ENCODE measurements at places on chromosomes 5 and 9. TPM values are rescaled to one million over a fixed set of nuclear protein-coding genes. Genes with fewer than 3 reads are reported as not detected.

- no peak overlapping the region for H3K4me3 ChIP-seq
- no peaks in the 10 kb centered on the region for H3K4me1 ChIP-seq
- DNase-seq = no peak
- no peaks in the 10 kb centered on the region for H3K27me3 ChIP-seq
- no peaks in the 10 kb centered on the region for H3K36me3 ChIP-seq
These were observed 203.7 kb upstream of the RORB start for GRCh38 chr9:74293479-74293878.

DNA sequence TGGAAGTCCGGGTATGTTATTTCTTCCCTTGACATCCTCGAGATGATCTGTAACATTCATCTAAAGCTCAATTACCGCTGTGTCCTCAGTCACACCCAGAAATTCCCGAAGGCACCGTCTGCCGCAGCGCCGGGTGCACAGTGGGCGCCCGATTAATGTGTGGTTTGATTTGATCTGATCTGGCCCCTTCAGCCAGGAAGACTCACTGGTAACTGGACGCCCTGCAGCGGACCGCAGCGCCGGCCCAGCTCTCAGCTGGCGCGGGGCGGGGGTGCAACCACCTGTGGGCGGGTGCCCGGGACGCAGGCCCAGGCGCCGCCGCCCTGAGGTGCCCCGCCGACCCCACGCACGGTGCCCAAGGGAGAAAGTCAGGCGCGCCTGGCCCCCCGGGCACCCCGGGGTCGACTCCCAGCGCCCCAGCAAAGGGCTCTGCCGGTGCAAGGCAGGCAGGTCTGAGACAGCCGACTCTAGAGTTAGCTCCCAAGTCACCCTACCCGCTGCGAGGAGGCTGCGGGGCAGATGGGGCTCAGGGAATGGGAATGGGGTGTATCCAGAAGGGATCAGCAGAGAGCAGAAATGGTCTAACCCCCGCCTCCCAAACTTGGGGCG, 1.7 kb downstream of the EPB41L4B start:
- H3K27me3 ChIP-seq = peaks cover 59% of the 10 kb centered on the region
- peaks cover 2% of the 10 kb centered on the region for H3K36me3 ChIP-seq
- H3K27ac ChIP-seq = no peak overlapping the region
- peak overlapping the region; percentile 80 for H3K4me3 ChIP-seq

DNA sequence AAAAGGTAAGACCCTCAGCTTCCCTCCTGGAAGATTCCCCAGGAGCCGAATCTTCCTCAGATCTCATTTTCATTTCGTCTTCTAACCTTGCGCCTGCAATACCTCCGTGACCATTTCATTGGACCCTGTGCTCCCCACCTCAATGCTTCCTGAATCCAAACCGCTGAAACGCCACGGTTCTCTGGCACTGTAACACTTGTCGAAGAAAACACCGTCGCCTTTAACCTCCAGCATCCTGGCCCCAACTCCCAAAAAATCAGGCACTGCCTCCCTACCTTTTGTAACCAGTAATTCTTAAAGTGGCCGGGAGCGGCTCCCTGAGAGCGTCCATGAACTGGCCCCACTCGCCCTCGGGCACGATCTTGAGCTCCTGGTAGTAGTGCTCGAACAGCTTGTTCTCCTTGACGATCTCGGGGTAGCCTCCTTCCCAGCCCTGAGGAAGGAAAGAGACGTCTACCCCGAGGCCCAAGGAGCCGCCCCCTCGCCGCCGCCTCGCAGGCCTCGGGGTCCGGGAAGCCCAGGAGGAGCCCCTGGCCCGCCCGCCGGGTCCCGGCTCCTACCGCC, 438 bp downstream of the NSUN2 start:
- no peak for DNase-seq
- peak overlapping the region; percentile 95 for H3K4me3 ChIP-seq
- peaks cover 22% of the 10 kb centered on the region for H3K4me1 ChIP-seq

DNA sequence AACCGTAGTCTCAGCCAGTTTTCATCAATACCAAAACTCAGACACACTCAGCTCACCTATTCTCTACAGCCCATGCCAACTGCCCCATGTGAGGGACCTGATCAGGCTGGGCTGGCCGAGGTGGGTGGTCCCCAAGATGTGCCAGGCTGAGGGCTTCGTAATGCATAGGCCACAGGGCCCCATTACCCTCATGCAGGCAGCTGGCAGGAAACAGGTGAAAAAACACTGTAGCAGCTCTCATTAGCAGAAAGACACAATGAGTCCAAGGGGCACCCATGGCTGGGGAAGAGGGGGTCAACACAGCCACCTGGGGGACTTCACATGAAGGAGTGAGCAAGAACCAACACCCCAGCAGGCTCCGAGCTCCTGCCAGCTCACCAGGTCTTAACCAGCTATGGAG, 8.2 kb downstream of the IPPK start:
- H3K4me3 ChIP-seq = no peak overlapping the region
- no peaks in the 10 kb centered on the region for H3K36me3 ChIP-seq
- peaks cover 23% of the 10 kb centered on the region for H3K4me1 ChIP-seq
- H3K27ac ChIP-seq = peak overlapping the region; percentile 78
- H3K27me3 ChIP-seq = no peaks in the 10 kb centered on the region
- DNase-seq = no peak

DNA sequence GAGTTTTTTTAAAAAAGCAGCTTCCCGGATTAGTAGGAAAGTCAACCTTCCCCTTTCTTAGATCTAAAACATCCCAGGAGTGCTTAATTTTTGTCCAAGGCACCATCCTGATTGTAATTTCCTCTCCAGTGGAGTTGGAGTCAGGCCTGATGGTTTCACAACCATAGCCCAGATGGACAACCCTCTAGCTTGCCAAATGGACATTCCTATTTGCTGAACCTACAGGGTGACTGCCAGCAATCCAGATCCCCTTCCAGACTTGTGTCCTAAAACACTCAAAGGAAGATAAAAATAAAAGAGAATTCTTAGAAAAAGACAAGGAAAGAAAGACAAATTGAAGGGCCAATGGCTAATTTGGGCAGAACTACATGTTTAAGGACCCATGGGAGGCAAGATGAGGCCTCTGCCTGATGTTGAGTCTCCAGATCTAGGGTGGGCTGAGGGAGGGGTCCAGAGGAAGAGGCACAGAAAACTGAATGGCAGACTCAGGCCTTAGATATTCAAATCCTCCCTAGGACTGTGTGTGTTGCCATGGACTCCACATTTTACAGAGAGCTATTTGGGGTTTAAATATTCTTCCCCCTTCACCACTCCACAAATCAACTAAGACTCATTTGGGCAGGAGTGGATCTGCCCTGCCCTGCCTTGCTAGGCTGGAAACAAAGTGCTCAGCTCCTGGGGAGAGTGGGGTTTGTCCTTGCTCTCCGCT, 38.5 kb upstream of the SLC44A1 start:
- H3K4me1 ChIP-seq = no peaks in the 10 kb centered on the region
- H3K27me3 ChIP-seq = no peaks in the 10 kb centered on the region
- H3K27ac ChIP-seq = no peak overlapping the region
- no peaks in the 10 kb centered on the region for H3K36me3 ChIP-seq
- no peak overlapping the region for H3K4me3 ChIP-seq

Gene FABP6
- total RNA-seq = not detected

Gene ST8SIA4
- 24.3 TPM for total RNA-seq

Data from naive thymus-derived CD8-positive, alpha-beta T cell (primary cell).